ENCODE measurements at places on chromosomes 11 and 22. TPM values are rescaled to one million over a fixed set of nuclear protein-coding genes. Genes with fewer than 3 reads are reported as not detected.

MMP13 gene
- total RNA-seq, result not detected

TSSK2 gene
- total RNA-seq, result not detected

DNA sequence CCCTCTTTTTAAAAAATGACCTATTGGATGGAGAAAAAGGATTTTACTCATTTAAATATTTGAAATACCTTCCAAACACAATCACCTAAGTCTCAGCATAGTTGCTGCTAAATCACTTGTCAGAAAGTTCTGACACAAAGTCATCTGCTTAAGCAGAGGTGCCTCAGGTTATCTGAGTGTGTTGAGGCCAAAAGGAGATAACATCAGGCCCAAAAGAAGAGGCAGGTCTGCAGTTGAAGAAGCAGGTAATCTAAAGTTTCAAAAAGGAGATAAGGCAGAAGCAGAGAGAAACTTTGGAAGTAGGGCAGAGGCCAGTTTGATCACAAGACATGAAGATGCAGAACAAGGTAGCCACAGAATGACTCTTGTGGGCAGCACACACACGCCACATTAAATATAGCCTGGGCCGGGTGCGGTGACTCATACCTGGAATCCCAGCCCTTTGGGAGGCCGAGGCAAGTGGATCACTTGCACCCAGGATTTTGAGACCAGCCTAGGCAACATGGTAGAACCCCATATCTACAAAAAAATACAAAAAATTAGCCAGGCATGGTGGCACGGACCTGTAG is 175.7 kb upstream of the API5 start:
- DNase-seq, result no peak

OR51L1 gene
- total RNA-seq, result not detected

DNA sequence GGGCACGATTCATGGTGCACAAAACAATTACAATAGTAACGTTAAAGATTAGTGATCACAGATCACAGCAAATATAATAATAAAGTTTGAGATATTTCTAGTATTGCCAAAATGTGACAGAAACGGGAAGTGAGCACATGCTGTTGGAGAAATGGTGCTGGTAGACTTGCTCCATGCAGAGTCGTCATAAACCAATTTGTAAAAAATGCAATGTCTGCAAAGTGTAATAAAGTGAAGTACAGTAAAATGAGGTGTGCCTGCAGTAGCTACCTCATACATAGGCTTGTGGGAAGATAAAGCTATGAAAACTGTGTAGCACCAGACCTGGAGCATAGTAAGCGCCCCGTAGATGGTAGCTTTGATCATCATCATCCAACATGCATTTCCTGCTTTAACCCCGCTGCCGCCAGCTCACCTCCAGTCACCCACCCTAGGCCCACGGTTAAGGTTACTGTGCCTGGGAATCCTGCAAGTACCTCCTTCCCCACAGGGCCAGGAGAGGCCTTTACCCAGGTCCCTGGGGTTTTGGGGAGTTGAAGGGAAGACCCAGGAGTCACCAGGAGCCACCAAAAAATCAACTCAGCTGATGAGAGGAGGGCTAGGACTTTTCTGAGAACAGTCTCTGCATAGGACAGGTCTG is 59.2 kb downstream of the MYO7A start:
- DNase-seq, result no peak

- DNase-seq, result no peak
Observed at GRCh38 chr11:68844801-68845200, 3.1 kb upstream of the CPT1A start.

CASP4 gene
- 177 TPM for total RNA-seq

C22orf42 gene
- total RNA-seq, result not detected

GRCh38 chr11:469684-470560 is 19.8 kb downstream of the PTDSS2 start:
- DNase-seq, result peak; percentile 82

CYB5R2 gene
- 0.25 TPM for total RNA-seq

GRCh38 chr22:29635734-29636357 is 32.4 kb downstream of the NF2 start:
- DNase-seq, result peak; percentile 71

Measured in dermis microvascular lymphatic vessel endothelial cell (primary cell).